NCI-H1092 treated with DMSO at 0.1 percent for 48 hours (cell line): ENCODE measurements at places on chromosomes 5 and 9.
A peak's percentile ranks its signal among the peaks of the same experiment; 100 is the strongest.

GRCh38 chr5:161442471-161442870 is 104.1 kb downstream of the GABRB2 start:
- DNase-seq: no peak

DNA sequence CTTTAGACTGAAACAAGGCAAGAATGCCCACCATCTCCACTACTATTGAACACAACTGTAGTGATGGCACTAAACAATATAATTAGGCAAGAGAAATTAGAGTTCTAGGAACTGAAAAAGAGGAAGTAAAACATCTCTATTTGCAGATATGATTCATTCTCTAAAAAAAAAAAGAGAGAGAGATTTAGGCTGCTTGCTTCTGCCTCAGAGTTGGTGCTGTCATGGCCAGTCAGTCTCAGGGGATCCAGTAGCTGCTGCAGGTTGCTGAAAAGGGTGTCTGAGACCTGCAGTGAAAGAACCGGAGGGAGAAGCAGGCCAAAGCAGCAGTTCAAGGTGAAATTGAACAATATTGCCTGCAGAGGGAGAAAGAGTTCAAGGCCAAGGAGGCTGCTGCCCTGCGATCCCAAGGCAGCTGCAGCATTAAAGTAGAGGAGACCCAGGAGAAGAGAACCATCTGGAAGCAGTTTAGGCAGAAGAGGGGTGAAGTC is 72.5 kb downstream of the AP3B1 start:
- no peak for DNase-seq

DNA sequence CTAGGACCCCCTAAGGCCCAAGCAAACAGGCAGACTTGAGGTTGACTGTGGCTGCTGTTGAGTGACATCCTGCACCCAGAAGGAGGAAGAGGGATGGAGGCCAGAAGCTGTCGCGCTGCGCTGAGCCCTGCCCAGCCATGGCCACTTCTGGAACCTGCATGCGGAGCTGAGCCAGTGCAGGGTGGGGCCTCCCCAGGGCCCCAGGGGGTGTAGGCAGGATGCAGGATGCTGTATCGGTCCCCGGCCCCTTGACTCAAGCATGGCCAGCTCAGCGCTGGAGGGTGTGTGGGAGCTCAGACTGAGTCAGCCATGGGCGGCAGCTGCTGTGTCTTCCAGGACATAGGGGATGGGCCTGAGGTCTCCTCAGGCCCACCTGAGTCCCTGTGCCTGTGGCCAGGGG is 26.9 kb downstream of the GLT6D1 start:
- DNase-seq: no peak

DNA sequence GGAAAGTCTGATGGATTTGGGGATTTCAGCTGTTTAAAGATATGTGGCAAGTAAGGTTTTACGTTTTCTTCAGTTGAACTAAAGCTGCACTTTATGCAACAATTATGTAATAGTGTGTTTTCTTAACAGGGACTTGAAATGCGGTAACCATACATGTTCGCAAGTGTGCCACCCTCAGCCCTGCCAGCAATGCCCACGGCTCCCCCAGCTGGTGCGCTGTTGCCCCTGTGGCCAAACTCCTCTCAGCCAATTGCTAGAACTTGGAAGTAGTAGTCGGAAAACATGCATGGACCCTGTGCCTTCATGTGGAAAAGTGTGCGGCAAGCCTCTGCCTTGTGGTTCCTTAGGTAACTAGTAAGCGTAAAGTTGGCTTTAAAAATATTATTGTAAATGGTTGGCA is 28.5 kb downstream of the NFX1 start:
- DNase-seq: no peak

DNA sequence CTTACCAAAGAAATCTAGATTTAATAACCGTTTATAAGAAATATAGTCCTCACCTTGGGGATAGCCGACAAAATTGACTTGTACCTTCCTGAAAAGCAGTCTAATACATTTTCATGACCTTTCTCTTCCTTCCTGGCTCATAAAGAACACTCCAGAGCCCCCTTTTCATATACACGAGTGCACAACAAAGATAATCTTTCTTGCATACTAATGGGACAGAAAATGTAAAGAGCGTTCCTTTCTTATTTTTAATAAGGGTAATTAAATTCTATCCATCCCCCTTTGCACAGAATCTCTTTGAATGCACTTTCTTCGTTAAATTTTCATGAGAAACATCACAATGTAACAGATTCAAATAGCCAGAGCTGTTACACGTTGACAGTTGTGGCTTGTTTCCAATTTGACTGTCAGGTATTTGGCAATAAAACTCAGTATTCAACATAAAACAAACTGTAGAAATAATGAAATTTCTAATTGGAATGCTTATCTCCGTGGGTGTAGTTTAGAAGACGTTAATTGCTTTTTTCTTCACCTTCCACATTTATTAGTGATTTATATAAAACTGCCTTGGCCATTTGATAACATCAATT is 732.3 kb upstream of the DMAC1 start:
- no peak for DNase-seq

DNA sequence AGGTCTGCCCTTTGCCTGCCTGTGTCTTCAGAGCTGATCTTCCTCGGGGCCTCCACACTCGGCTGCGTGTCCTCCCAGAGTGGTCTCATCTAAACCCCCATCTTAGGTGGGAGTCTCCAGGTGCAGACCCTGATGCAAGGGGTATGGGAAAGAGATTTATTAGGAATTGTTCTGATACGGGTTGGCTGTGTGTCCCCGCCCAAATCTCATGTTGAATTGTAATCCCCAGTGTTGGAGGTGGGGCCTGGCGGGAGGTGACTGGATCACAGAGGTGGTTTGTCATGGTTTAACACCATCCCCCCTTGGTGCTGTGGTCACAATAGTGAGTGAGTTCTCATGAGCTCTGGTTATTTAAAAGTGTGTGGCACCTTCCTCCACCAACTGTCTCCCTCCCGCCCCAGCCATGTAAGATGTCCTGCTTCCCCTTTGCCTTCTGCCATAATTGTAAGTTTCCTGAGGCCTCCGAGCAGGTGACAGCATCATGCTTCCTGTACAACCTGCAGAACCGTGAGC is 208.4 kb downstream of the AOPEP start:
- DNase-seq: no peak

DNA sequence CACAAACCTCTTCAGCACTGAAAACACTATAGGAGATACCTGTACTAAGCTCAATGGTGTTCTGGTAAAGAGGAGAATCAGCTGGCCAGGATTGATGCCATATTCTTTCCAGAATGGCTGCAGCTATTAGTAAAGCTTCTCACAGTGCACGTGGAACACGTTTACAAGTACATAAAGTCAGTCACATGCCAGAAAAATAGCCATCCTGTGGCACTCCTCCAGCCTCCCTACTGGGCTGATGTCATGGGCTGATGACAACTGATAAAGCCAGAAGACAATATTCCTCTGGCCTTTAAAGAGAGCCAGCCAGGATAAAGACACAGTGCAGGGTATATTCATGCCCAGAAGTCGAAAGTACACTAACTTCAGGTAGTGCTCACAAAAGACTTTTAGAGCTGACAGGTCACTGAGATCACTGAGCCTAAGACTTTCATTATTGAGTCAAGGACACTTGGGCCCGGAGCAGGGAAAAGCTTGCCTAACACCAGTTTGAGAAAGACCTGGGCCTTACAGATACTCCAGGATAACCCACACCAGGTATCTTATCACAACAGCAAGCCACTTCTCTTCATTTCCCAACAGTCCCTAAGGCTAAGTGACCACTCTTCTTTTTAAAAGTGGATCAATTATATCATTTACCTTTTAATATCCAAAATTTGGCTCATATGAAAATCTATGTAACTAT is 29.4 kb downstream of the ABITRAM start:
- no peak for DNase-seq

GRCh38 chr5:23330726-23331125 is 176.7 kb upstream of the PRDM9 start:
- no peak for DNase-seq

- peak; percentile 17 for DNase-seq
Observed at GRCh38 chr5:157443041-157443549, 16.9 kb upstream of the NIPAL4 start.

GRCh38 chr9:134226221-134226930 is 62.0 kb upstream of the RNU6ATAC start:
- DNase-seq: no peak

GRCh38 chr5:13913962-13914361 is 30.5 kb downstream of the DNAH5 start:
- DNase-seq: no peak

- DNase-seq: no peak
Observed at GRCh38 chr9:121612511-121612998, 38.9 kb upstream of the DAB2IP start.

GRCh38 chr9:8156346-8156745 is 356.8 kb upstream of the DMAC1 start:
- no peak for DNase-seq

- no peak for DNase-seq
Observed at GRCh38 chr5:10735569-10736276, 25.3 kb downstream of the DAP start.

GRCh38 chr5:82806513-82806912 is 270.7 kb downstream of the TMEM167A start:
- DNase-seq: no peak

GRCh38 chr9:35516479-35516878 is 26.6 kb downstream of the RUSC2 start:
- DNase-seq: no peak

GRCh38 chr9:115520646-115521045 is 402.7 kb upstream of the TNC start:
- no peak for DNase-seq

GRCh38 chr5:11955331-11955730 is 51.1 kb upstream of the CTNND2 start:
- no peak for DNase-seq

DNA sequence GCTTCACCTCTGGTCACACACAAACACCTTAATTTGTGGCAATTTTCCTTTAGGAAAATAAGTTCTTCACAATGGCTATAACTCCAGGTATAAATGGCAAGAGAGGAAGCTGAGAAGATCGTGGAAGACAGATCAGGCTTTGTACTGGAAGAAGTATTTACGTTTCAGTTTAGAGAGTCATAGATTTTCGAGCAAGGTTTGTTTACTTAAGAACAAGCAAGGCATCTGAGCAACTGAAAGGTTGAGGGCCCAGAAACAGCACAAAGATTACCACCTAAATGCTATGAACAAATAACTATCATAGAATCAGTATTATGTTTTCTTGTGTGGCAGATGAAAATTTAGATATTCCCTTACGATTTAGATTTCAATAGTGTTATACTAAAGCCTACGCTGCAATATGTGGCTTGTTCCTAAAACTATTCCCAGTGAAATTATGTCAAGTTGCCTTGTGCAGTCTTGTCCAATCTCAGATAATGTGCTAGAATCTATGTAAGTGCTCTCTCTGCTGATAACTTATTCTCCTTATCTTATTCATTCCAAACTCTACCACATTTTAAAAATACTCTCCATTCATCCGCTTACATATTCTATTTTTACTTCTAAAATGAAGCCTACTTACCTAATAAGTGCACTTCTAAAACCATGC is 6.7 kb downstream of the SLCO4C1 start:
- DNase-seq: no peak

GRCh38 chr9:127121628-127122175 is 733 bp downstream of the ANGPTL2 start:
- DNase-seq: no peak

- no peak for DNase-seq
Observed at GRCh38 chr5:469752-470483, 26.9 kb downstream of the EXOC3 start.

GRCh38 chr5:102888483-102888882 is 133.4 kb downstream of the PAM start:
- no peak for DNase-seq

DNA sequence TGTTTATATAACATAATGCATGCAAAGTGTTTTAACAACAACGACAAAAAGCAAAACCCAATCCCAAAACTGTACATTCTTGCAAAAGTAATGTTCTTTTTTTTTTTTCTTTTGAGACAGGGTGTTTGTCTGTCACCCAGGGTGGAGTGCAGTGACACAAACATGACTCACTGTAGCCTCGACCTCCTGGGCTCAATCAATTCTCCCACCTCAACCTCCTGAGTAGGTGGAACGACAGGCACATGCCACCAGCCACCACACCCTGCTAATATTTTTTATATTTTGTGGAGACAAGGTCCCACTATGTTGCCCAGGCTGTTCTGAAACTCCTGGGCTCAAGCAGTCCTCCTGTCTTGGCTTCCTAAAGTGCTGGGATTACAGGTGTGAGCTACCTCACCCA is 13.6 kb upstream of the HAVCR1 start:
- DNase-seq: no peak

- DNase-seq: no peak
Observed at GRCh38 chr9:136592666-136593065, 46.8 kb upstream of the NOTCH1 start.

DNA sequence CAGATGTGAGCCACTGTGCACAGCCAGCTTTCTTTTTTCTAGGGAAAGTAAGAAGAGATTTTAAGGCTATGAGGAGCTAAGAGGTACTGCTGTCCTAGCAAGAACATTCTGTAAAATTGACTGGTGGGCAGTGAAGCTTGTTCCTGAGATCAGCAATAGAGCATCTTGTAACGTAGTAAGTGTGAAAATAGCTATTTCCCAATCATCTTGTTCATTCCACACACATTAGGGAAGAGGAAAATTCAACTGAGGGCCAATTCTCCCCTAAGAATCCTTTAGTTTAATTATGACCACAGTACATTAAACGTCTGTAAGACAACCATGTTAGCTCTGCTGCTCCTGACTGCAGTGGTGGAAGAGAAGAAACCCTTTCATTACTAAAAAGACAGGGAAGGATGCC is 246.2 kb downstream of the EFNA5 start:
- no peak for DNase-seq

DNA sequence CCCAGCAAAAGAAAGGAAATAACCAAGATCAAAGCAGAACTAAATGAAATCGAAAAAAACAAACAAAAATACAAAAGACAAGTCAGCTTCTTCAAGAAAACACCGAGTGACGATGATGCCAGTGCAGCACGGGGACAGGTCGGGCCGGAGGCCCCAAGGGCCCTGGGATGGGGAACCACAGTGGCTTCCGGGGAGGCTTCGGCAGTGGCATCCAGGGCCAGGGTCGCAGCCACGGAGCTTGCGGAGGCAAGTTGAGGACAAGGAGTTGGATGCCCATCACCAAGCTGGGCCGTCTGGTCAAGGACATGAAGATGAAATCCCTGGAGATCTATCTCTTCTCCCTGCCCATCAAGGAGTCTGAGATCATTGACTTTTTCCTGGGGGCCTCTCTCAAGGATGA is 53.2 kb upstream of the WDR41 start:
- DNase-seq: no peak

DNA sequence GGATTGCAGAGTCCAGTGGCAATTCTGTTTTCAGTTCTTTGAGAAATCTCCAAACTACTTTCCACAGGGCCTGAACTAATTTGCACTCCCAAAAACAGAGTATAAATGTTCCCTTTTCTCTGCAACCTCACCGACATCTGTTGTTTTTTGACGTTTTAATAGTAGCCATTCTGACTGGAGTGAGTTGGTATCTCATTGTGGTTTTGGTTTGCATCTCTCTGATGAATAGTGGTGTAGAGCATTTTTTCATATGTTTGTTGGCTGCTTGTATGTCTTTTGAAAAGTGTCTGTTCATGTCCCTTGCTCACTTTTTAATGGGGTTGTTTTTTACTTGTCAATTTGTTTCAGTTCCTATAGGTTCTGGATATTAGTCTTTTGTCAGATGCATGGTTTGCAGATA is 72.6 kb downstream of the PALM2AKAP2 start:
- no peak for DNase-seq

GRCh38 chr9:135712613-135713295 is 10.8 kb downstream of the KCNT1 start:
- DNase-seq: no peak
